Hindlimb muscle (tissue), 1 donor: ENCODE measurements at places on chromosomes 7 and 10.

GRCh38 chr10:79052291-79053080 lies 16.3 kb upstream of the ZMIZ1 start:
- no peak for DNase-seq

- peak; percentile 19 for DNase-seq
Measured at GRCh38 chr10:25934621-25935139, 651 bp downstream of the MYO3A start.

GRCh38 chr7:152093717-152094116 lies 68.2 kb downstream of the GALNT11 start:
- DNase-seq = no peak

DNA sequence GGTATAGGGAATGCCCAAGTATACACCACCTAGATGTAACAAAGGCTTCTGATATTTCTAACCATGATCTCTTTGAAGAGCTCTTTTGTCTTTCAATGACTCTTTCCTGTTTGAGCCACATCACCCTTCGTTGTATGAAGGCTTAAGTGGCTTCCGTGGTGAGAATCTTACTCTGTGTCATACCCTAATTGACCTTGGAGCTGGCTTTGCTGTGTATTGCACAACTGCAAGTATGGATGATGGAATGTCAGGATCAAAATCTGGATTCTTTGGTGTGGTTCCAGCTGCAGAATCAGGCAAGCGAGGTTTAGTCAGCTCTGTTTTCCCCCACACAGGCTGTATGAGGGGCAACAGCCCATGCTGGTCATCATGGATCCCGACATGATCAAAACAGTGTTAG lies 16.0 kb downstream of the CYP3A43 start:
- no peak for DNase-seq

GRCh38 chr7:2013381-2014311 lies 219.1 kb downstream of the MAD1L1 start:
- no peak for DNase-seq

- DNase-seq = no peak
Measured at GRCh38 chr10:113573368-113573767, 20.5 kb downstream of the HABP2 start.

DNA sequence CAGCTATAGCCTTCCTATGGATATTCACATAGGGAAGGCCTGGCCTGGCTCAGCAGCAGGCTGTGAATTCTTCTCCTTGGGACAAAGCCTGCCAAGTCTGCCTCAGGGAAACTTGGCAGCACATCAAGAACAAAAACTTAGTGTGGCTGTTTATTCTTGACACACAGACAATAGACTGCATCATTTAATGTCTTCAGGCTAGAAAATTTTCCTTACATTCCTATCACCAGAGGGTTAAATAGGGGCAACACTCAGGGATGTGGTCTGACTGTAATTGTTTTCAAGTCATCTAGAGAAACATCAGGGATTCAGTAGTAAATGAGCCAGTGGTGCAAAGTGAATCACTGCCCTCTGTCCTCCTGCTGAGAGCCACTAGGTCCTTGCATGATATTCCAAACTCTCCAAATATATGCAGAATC lies 137.3 kb downstream of the SEMA3C start:
- peak; percentile 62 for DNase-seq

DNA sequence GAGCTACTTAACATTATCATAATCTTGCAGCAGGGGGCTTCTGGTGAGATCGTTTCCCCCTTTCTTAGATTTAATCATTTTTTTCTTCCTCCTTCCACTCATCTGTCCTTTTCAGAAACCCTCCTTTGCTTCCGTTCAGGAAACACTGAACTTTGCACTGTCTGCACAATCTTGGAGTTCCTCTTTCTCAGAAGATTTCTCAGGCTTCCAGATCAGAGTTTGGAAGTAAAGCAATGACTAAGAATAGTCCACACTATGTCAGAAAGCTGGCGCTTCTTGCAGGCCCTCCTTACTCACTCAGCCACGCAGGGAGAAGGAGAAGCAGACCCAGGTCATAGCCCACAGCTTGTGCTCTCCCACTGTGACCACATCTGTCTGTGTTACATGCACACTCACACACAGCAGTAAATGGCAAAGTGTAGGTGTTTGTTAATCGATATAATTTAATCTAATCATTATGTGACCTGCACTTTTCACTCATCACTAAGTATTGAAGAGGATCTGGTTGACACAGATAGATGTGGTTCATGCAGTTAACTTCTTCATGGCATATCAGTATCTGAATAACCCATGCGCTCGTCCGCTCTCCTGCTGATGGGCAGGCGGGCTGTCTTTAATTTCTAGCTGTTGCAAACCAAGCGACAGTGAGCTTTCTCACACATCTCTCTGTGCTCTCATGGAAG lies 30.2 kb downstream of the ALOX5 start:
- no peak for DNase-seq

GRCh38 chr7:44760034-44760580 lies 11.5 kb downstream of the ZMIZ2 start:
- no peak for DNase-seq

- DNase-seq = peak; percentile 67
Measured at GRCh38 chr7:106421181-106421762, 136.5 kb upstream of the NAMPT start.

GRCh38 chr10:7185367-7185690 lies 225.5 kb downstream of the SFMBT2 start:
- no peak for DNase-seq

- DNase-seq = no peak
Measured at GRCh38 chr7:158834878-158835784, 5.8 kb upstream of the ESYT2 start.

DNA sequence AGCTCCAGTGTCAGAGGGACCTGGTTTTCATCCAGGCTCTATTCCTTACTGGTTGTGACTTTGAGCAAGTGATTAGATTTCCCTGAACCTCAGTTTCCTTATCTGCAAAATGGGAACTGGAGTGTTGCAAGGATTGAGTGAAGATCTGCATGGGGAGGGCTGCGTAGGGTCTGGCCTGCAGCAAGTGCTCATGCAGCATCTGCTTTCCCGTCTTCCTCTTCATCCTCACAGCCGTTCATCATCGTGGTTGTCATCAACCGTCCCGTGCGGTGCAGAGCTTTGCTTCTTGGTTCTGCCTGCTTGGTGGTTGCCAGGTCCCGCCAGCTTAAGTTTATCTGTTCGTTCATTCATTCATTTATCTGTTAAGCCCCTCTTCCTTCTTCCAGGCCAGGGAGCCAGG lies 135.0 kb downstream of the GRK5 start:
- DNase-seq = no peak

GRCh38 chr7:82945480-82945879 lies 217.2 kb downstream of the PCLO start:
- DNase-seq = no peak

- no peak for DNase-seq
Measured at GRCh38 chr7:141239661-141240060, 165.8 kb downstream of the TMEM178B start.
